ENCODE measurements at places on chromosomes 2 and 18.

DNA sequence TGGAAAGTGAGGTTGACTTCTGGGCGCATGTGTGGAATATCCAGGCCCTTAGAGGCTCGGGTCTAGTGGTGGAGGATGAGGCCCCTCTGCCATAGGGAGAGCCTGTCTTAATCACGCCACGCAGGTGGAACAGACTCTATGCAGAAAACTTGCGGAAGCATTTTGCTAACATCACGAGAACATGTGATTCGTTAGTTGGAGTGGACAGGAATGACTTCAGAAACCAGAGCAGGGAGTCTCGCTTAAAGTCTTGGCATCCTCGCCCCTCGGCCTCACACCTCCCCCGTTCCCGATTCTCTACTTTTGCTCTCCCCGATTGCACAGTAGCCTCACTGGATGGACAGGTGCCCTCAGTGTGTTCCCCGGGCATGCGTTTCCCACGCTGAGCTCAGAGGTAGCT lies 333.4 kb downstream of the GBX2 start:
- DNase-seq = no peak

DNA sequence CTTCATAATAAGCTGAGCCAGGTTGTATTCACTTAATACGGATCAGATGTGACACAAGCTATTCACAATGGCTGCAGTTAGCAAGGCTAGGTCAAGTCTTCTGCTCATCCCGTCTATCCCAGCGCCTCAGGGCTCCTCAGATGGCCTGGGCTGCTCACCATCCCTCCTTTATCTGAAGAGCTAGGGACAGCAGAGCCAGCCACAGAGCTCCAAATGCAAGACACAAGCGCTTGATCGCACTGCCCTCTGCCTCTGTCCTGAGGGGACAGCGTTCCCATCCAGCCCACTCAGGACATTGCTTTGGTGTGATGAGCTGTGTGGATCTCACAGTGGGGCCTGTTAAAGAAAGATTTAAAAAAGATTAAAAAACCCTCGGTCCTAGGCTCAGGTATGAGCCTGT lies 254.4 kb upstream of the HS6ST1 start:
- DNase-seq = no peak

DNA sequence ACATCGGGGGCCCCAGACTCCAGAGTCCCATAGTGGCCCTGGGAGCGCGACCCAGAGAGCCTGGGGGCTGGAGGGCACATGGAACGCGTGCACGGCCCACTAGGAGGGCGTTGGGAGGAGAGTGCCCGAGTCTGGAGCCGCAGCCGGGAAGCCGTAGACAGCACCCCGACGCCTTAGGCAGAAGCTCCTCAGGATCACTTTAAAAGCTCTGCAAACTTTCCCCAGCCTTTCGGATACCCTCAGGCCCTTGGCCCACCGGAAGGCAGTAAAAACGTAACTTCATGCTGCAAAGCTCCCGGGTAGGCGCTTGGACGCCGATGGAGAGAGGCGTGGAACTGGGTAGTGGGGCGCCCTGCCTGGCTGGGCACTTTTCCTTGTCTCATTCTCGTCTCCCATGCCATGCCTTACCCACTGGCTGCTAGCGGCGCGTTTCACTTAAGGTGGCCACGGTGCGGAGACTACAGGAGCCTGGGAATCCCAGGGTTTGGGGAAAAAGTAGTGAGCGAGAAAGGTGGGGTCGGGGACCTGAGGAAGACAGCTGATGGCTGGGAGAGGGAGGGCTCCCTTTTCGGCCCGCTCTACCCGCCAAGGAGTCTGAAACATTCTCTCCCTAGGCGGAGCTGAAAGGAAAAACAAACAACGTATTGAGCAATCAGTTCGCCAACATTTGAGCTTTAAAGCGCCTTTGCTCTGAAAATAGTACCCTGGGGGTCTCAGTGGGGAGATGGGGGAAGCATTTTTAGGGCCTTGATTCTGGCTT lies 141.8 kb downstream of the MEIS1 start:
- no peak for DNase-seq

GRCh38 chr2:241451840-241452506 lies 56.4 kb downstream of the STK25 start:
- DNase-seq = no peak

DNA sequence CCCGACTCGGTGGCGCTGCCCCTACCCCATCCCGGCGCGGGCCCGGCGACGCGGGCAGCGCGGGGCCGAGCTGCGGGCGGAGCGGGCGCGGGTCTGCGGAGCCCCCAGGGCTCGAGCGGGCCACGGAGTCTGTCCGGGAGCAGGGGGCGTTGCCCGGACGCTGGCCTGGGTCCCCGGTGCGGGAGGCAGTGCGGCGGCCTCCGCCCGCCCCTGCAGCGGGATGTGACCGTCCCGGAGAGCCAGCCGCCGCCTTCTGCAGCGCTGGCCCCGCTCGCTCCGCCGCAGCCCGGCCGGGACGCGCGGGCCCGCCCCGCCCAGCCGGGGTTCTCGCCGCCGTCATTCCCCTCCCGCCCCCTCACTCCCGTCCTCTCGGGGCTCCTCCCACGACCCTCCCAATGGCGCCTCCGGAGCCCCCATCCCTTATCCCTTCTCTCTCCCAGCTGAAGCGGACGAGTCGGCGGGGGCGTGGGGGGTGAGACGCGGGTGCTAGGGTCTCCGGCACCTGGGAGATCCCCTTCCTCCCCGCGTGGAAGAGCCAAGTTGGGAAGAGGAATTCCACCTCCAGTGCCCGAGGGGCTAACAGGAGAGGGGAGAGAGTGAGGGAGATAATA lies at the start of gene FNDC4:
Gene FNDC4, minus strand, starts transcription at position 257 of the 611 bp plus-strand sequence. CDS start 521 bp downstream, outside the sequence.
- no peak for DNase-seq

DNA sequence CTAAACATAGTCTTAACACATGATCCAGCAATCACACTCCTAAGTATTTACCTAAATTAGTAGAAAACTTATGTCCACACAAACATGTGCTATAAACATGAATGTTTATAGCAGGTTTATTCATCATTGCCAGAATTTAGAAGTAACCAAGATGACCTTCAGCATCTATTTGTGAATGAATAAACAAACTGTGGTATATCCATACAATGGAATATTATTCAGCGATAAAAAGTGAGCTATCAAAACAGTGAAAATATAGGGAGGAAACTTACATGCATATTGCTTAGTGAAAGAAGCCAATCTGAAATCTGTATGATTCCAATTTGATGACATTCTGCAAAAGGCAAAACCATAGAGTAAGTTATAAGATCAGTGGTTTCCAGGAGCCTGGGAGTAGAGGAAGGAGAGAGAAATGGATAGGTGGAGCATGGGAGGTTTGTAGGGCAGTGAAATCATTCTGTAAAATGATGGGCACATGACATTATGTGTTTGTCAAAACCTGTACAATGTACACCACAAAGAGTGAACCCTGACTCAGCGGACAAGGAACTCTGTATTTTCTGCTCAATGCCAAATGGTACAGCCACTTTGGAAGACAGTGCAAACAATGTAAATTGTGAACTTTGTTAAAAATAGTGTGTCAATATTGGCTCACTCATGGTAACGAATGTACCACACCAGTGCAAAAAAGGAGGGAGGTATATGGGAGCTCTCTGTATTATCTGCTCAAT lies 61.9 kb upstream of the IGFBP2 start:
- no peak for DNase-seq

GRCh38 chr2:240931319-240931949 lies 25.3 kb downstream of the CROCC2 start:
- no peak for DNase-seq

- DNase-seq = no peak
Measured at GRCh38 chr2:162509288-162509968, 165.5 kb downstream of the GCA start.

- DNase-seq = no peak
Measured at GRCh38 chr2:212941361-212941760, 210.1 kb downstream of the IKZF2 start.

GRCh38 chr2:143357966-143358365 lies 228.7 kb downstream of the ARHGAP15 start:
- DNase-seq = no peak

GRCh38 chr18:9876867-9877654 lies 8.7 kb upstream of the TXNDC2 start:
- DNase-seq = no peak

GRCh38 chr18:78825168-78825567 lies 154.4 kb upstream of the SALL3 start:
- DNase-seq = no peak

- no peak for DNase-seq
Measured at GRCh38 chr2:124325667-124326440, 300.8 kb downstream of the CNTNAP5 start.

DNA sequence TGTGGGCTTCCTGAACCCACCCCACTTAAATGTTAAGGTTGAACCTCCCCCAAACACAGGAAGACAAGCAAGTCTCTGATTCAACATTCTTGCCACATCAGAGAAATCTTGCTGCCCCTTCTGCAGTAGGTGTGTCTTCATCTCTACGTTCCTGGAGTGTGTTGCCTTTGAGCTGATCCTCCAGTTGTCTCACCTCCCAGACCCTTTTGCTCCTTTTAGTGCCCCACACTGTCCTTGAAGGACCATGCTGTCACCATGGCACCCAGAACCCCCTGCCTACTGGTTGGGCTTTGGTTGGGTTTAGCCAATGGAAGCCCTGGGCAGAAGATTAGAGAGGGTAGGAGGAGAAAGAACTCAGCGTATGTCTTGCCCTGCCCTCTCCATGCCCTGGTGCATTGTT lies 10.7 kb downstream of the CAB39 start:
- DNase-seq = no peak

DNA sequence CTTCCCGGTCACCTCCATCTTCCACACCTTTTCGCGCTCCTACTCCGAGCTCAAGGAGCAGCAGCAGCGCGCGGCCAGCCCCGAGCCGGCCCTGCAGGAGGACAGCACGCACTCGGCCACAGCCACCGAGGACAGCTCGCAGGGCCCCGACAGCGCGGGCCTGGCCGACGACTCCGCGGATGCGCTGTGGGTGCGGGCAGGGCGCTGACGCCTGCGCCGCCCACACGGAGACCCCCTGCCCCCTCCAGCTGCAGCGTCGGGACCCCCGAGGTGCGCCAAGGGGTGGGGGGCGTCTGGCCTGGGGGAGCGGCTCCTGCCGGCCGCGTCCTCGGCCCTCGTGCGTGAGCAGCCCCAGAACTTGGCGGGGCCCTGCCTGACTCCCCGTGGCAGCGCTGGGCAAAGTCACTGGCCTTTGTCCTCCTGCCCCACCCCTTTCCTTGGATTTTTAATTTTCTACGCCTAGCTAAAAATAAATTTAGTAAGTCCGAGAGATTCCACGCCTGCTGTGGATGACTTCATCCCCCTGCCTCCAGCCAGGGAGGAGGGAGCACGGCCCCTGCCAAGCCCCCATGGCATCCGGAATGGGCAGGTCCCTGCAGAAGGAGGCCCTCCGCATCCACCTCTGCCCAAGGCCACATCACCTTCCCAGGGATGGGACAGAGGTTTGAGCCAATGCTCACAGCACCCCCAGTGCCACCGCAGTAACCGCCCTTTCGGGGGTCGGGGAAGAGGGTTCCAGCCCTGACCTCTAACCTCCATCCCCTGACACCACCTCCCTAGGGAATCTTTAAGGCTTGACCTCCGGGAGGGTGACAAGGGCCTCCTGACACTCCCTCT lies 51.6 kb downstream of the SLC66A2 start:
- DNase-seq = no peak

DNA sequence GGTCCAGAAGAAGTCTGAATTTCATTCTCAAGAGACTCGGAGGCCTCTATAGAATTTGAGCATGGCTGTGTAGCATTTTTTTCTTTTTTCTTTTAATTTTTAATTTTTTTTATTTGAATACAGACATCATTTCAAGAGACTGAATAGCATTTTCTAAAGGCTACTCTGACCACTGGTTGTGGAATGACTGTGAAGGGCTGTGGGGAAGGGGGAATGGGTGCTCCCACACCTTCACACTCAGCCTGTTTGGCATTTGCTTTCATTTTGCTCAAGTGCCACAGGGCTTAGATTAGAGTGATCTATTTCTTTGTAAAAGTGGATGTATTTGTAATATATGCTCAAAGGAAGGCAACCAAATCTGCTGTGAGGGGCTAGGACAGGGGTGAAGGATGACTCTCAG lies 142.0 kb upstream of the SPOPL start:
- DNase-seq = no peak

DNA sequence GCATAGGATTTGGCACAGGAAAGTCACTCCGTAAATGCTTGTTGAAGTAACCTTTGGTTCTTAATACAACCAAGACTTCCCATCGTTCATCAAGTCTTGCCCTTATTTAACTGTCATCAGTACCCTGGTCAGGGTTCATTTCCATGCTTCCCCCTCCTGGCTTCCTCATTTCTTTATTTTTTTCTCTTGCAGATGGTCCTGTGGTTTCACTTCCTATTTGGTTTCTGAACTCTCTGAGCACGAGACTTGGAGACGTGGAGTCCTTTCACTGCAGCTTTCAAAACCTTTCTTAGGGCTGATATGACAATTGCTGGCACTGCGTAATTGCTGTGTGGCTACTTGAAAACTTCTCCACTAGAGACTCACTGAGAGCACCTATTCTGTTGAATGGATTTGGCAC lies 59.9 kb upstream of the PID1 start:
- no peak for DNase-seq

DNA sequence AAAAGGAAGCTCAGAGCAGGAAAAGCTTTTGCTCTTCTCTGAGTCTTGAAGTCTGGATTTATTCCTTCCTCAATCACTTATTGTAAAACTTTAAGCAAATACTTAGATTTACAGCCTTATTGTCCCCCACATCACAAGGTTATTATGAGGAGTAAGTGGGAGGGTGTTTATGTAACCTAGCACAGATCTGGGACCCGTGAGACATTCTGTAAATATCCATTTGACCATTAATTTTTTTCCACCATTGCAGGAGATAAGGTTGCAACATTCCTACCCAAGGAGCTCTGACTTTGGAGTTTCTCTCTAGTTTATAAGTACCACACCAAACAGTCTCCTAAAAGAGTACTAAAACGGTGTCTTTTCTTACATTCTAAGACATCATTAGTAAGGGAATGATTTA lies 52.1 kb upstream of the CTIF start:
- peak; percentile 29 for DNase-seq

GRCh38 chr2:20647738-20648137 lies 3.2 kb downstream of the HS1BP3 start:
- DNase-seq = no peak

GRCh38 chr2:224395620-224396390 lies 6.1 kb downstream of the FAM124B start:
- DNase-seq = no peak

GRCh38 chr2:21996339-21996738 lies 872.6 kb downstream of the TDRD15 start:
- DNase-seq = no peak

- DNase-seq = no peak
Measured at GRCh38 chr18:47716632-47717185, 213.8 kb downstream of the SMAD2 start.

GRCh38 chr2:27954771-27955383 lies 64.3 kb downstream of the BABAM2 start:
- DNase-seq = no peak

GRCh38 chr2:212842544-212843185 lies 304.1 kb upstream of the ERBB4 start:
- no peak for DNase-seq

GRCh38 chr2:50167271-50167670 lies 864.7 kb downstream of the NRXN1 start:
- DNase-seq = no peak

Data from renal pelvis (tissue), 12 donors.